ENCODE measurements at places on chromosomes 11 and 22.

GRCh38 chr11:28472904-28473303 is 364.7 kb downstream of the METTL15 start:
- no peak for DNase-seq

DNA sequence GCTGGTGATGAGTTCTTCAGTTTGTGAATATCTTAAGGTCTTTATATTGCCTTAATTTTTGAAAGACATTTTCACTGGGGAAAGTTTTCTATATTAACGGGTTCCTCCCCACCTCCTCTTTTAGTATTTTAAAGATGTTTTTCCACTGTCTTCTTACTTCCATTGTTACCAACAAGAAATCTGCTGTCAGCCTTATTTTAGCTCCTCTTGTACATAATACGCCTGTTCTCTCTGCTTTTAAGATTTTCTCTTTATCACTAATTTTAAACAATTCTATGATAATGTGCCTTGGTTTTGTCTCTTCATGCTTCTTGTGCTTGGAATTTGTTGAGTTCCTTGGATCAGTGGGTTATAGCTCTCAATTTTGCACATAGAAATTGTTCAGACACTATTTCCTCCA is 280.4 kb downstream of the DCDC1 start:
- no peak for DNase-seq

DNA sequence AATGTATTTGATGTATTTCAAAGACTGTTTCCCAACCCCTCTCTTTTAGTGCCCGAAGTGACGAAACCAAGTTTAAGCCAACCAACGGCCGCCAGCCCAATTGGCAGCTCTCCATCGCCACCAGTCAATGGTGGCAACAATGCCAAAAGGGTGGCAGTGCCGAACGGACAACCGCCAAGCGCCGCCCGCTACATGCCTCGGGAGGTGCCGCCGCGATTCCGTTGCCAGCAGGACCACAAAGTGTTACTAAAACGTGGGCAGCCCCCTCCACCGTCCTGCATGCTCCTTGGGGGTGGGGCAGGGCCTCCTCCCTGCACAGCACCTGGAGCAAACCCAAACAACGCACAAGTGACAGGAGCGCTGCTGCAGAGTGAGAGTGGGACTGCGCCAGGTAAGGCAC is 84.1 kb downstream of the TNRC6B start:
- no peak for DNase-seq

DNA sequence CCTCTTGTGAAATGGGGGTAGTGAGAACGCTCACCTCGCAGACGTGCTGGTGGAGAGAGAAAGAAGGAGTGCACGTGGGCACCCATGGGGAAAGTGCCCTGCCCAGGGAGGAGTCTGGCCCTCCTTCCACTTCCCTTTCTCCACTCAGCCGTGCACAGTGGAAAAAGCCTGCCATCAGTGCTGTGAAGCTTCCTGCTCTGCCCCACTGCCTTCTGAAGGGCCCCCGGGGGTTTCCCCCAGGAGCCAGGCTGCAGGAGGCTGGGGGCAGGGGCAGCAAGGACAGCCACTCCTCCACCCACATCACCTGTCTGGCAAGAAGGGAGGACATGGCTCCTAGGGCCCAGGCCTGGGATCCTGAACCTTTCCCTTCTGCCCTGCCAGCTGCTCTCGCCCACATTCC is 7.6 kb downstream of the TP53I11 start:
- DNase-seq = no peak

GRCh38 chr11:95991545-95991944 is 67.6 kb upstream of the MTMR2 start:
- DNase-seq = no peak

- no peak for DNase-seq
Observed at GRCh38 chr22:24481641-24482040, 13.5 kb upstream of the UPB1 start.

DNA sequence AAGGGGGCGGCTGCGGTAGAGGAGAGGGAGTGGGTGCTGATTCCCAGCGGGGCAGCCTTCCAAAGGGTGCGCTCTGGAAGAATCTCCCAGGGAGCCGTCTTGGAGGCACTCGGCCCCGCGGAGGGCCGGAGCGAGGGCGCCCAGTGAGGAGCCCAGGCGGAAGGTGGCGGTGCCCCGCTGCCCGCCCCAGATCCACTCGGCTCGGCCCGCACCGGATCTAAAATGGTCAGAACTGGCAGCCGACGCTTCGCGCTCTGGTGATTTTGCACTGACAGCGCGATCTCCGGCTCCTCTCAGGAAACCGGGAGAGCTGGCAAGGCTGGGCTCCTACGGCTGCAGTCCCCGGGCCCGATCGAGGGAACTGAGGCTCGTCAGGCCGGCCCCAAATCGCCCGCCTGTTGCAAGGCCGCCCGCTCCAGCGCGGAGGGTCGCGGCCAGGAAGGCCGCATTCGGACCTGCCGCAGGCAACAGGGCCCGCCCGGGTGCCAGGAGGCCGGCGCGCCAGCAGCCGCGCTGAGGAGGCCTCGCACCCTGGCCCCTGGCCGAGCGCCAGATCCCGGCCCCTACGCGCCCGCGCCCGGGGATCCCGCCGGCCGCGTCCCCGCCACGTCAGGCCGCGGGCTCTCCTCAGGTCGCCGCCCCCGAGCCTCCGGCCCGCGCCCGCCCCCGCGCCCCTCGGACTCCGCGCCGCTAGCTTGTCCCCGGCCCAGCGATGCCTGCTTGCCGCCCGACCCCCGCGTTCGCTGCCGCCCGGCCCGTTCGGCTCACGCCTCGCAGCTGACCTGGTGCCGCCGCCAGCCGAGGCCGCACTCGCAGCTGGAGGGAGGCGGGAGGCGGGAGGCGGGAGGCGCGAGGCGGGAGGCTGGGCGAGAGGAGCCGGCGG is at the start of gene KLHL22:
KLHL22 (minus strand) TSS at position 818 of the 883 bp plus-strand sequence. CDS start 6,584 bp downstream, outside the sequence.
- no peak for DNase-seq

DNA sequence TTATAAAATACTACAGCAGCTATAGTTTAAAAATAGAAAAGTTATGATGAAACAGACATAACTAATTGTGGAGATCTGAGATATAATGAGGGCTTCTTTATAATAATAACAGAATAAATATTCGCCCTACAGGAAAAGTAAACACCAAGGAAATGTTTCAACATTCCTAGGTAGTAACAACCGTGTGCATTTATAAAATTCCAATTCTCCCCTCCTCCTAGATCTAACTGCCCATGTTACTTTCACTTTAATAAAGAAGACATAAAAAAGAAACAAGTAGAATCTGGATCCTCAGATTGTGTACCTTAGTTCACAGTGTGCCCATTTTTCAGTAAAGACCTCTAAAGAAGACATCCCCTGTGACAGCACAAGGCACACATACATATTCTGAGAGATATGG is 57.8 kb upstream of the MN1 start:
- no peak for DNase-seq

- peak; percentile 56 for DNase-seq
Observed at GRCh38 chr11:35029979-35030682, 108.8 kb upstream of the CD44 start.

DNA sequence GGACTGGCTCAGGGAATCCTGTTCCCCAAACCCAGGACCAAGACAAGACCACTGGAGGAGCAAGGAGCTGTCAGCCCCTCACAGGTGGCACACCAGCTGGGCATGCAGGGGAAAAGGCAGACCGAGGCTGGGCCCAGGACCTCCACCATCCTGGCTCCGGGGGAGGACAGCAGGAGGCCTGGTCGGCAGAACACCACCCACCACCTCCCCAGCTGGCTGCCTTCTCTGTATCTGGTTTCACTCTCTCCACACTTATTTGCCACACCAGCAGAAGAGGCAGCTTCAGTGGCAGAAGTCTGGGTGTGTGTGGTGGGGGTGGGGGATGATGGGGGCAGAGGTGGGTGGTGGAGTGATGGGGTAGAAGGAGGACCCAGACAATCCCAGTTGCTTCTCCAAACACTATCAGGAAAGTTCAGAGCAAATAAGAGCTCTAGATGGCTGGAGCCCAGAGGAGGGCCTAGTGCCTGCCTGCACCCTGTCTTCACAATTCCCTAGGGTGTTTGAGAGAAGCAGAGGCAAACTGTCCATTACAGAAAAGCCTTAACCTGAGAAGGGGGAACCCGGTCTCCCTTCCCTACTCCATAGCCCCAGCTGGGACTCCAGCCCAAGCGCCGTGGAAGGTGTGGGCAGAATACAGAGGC is 51.9 kb upstream of the CDON start:
- DNase-seq = no peak

- no peak for DNase-seq
Observed at GRCh38 chr11:29271616-29272015, 745.2 kb downstream of the KCNA4 start.

DNA sequence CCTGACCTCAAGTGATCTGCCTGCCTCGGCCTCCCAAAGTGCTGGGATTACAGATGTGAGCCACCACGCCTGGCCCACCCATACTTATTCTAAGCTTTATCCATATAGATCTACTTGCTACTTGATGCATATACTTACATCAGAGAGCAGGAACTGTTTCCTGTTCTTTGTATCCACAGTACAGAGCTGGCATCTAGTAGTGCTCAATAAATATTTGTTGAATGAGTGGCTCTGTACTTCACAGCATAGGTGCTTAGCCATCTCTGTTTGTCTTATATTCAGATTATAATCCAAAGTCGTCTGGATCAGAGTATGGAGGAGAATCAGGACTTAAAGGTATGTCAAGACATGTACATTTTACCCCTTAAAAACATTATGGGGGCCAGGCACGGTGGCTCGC is 38.6 kb upstream of the DLAT start:
- no peak for DNase-seq

DNA sequence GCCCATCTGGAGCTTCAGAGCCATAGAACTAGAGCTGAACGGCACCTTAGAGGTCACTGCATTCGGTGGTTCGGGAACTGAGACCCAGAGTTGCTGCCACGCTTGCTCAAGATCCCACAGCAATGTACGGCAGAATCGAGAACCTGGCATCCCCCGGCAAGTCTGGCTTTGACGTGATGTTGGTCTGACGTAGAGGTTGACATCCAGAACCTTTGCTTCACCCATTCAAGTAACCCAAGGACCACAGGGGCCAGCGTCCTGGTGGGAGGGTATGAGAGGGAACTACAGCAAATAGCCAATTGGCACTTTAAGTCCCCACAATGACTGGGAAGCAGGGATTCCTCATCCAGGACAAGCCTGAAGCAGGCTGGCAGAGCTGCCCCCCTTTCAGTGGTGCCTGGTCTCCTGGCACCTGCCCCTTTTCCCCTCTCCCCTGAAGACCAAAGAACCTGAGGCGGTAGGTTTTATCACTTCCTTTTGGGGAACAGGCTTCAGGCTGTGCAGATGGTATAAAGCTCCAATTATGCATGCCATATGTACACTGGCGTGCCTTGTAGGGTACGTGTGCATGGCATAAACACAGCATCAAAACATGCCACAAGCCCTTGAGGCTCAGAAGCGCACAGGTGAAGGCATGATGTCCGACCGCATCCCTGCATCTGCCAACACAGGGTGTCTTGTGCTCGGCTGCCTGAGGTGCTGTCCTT is 15.3 kb upstream of the TEF start:
- DNase-seq = no peak

DNA sequence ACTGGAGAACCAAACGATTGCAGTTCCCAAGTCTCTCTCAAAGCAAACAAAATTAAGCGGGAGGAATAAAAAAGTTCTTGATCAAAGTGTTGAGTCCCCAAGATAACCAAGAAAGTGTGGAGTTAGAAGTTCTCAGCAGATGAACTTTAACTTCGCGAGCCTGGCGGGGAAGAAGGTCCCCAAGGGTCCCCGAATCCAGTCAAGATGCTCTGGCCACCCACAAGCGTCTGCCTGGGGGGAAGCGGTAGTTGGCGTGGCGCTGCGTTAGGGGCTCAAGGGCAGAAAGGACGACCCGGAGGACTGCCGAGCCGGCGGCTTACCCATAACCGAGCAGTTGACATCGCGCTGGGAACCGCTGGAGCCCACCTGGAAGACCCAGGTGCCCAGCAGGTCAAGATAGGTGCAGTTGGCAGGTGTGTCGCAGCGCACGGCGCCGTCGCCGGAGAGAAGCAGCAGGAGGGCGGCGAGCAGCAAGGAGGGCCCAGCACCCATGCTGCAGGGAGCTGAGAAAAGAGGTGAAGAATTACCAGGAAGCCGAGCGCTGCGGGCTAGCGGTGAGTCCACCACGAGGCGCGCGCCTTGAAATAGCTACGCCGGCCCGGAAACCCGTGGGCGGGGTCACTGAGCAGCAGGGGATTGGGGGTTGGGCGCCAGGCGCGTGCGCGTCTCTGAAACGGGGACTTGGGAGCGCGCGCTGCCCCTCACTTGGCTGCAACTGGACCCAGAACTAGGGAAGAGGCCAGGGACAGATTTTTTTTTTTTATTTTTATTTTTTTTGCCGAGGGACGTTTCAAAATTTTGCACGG is at the start of gene CTSC:
CTSC (minus strand) TSS at position 556 of the 806 bp plus-strand sequence; CDS start at position 492, 64 bp downstream.
- peak; percentile 86 for DNase-seq

All from T-helper 2 cell (primary cell).